ENCODE measurements at places on chromosomes 11 and 22.

DNA sequence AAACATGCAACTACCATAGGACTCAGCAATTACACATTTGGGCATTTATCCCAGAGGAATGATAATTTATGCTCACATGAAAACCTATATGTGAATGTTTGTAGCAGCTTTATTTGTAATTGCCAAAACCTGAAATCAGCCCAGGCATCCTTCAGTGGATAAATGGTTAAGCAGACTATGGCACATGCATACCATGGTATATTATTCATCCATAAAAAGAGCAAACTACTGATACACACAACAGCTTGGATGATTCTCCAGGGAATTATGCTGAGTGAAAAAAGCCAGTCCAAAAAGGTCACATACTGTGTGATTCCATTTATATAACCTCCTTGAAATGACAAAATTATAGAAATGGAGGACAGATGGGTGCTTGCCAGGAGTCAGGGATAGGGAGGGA is 86.7 kb downstream of the ALX4 start:
- no peak for DNase-seq

- DNase-seq, result no peak
Measured at GRCh38 chr11:42958635-42959034, 353.2 kb upstream of the API5 start.

DNA sequence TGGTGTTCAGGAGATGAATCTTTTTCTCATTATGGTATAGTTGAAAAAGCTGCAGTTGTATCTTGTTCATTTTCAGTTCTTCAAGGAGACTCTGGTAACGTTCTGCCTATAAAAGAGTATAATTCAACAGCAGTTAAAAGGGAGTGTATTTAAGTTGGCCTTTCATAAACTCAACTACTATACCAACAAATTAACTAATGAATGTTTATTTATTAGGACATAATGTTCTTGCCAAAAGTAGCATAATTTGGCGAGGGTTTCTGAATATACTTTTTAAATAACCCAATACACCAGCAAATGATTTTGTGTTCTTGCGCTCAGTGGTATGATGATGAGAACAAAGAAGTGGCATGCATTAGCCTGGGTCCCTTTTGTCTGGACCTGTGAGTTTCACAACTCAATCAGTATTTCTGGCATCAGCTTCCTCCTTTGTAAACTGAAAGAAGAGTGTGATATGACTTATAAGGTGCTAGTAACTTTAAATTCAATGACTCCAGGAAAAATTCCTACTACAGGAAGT is 10.9 kb downstream of the SMC1B start:
- no peak for DNase-seq

- no peak for DNase-seq
Measured at GRCh38 chr11:131447277-131447815, 76.9 kb downstream of the NTM start.

GRCh38 chr11:92268546-92268945 is 43.9 kb downstream of the FAT3 start:
- no peak for DNase-seq

GRCh38 chr22:46147471-46148267 is 2.7 kb upstream of the PPARA start:
- DNase-seq, result no peak

- DNase-seq, result no peak
Measured at GRCh38 chr22:45212306-45212709, 28.4 kb downstream of the KIAA0930 start.

DNA sequence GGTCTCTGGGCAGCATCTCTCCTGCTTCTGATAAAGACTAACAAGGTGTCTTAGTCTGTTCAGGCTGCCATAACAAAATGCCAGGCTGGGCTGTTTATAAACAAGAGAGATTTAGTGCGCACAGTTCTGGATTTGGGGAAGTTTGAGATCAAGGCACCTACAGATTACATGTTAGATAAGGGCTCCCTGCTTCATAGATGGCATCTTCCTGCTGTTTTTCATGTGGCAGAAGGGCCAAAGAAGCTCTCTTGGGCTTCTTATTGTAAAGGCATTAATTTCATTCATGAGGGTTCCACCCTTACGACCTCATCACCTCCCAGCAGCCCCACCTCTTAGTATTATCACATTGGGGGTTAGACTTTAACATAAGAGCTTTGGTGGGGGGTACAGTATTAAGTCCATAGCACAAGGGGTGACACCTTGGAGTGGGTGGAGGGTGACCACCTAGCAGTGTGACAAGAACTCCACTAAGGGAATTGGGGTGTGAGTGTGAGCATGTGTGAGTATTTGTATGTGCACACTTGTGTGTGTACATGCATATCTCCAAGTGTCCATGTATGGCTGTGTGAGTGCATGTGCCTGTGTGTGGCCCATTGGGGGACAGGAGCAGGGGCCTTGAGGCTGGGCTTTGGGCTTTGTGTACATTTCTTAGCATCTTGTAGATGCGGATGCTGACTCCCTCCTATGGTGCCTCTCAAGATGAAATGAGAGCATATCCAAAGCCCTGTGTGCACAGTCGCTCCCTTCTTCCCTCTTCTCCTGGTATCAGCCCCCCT is 42.7 kb downstream of the BCR start:
- no peak for DNase-seq

GRCh38 chr11:23205156-23205871 is 345.0 kb upstream of the CCDC179 start:
- no peak for DNase-seq

GRCh38 chr11:45995342-45995734 is 72.9 kb downstream of the LARGE2 start:
- DNase-seq, result no peak

GRCh38 chr22:44941207-44941606 is 68.6 kb downstream of the PHF21B start:
- DNase-seq, result no peak

DNA sequence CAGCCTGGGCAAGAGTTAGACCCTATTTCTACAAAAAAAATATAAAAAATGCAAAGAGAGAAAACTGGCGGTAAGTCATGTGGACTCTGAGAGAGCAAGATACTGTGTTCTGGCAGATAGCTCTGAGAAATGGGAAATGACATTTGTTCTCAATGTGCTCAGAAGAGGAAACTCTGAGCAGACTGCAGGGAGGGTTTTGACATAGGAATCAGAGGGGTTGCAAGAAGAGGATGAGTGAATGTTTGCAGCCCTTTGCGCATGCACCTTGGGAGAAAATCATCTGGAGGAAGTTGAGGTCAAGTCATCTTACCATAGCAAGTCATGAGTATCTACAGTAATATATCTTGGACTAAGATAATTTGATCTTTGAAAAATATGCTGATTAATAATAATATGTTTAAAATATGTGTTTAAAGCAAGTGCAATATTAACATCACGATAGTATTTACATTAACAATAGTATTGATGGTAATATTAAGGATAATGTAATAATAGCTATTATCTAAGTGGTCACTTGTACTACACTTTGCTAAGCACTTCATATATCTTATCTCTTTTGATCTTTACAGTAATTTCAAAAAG is 2.6 kb downstream of the ACER3 start:
- no peak for DNase-seq

DNA sequence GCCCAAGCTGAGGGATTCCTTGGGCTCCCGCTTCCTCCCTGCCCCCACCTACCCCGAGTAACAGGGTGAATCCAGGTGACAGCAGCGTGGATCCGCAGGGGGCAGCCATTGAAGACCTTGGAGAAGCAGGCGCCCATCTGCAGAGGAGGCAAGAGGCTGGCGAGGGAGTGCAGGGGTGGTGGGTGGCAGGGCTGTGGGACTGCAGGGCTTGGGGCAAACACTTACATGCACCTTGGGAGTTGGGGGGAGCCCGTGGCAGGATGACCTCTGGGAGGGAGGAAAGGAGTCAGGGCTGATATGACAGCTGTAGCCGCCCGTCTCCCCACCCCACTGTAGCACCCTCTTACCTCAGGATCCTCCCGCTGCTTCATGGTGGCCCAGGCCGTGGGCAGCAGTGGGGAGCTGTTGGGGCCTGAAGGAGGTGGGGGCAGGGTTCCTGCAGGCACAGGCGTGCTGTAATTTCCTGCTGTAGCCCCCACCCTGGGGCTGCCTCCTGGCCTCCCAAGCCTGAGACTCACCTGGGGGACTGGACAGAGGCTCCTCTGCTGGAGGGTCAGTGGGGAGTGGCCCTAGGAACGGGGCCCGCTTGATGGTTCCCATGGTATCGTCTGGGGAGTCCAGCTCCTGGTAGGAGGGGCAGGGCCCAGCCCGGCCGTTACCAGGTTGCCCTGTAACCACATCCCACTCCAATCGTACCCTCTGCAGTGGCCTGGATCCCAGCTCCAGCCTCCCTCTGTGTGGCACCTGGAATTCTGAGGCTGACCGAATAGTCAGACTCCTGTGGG is 6.1 kb downstream of the MAP4K2 start:
- DNase-seq, result no peak

DNA sequence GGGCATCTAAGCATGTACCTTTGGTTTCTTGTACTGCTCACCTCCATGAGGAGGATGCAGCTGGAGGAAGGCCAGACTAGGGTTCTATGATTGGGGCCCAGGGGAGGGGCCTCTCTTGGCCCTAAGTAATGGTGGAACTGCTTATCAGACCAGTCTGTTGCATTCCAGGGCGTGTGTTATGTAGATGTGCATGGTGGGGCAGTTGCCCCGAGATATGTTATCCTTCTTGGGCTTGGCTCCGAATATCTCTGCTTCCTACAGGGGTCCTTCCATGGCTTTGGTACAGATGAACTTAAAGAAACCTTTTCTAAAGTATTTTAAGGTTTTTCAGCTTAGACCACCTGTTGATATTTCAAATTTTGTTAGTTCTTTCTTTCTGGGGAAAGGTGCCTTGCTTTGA is 126.0 kb downstream of the SWAP70 start:
- DNase-seq, result no peak

GRCh38 chr11:74397501-74398243 is 561 bp downstream of the PGM2L1 start:
- DNase-seq, result peak; percentile 67

GRCh38 chr11:69294571-69295078 is 670 bp downstream of the MYEOV start:
- DNase-seq, result no peak

GRCh38 chr11:32940865-32941264 is 48.3 kb downstream of the QSER1 start:
- no peak for DNase-seq

DNA sequence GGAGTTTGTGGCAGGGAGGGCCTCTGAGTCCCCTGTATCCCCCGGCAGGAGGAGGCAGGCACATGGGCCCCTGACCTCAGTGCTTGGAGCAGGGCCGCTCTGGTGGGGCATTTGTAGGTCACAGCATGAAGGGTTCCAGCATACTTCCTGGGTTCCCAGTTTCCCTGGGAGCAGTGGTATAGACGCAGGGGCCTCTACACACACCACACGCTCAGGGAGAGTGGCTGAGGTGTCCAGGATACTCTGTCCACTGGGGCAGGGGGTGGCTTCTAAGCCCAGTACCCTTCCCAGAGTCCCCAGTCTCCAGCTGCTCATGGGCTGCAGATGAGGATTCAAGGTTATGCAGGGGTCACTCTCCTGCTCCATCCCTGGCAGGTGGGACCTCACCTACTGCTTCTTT is 6.1 kb downstream of the LSP1 start:
- DNase-seq, result no peak

DNA sequence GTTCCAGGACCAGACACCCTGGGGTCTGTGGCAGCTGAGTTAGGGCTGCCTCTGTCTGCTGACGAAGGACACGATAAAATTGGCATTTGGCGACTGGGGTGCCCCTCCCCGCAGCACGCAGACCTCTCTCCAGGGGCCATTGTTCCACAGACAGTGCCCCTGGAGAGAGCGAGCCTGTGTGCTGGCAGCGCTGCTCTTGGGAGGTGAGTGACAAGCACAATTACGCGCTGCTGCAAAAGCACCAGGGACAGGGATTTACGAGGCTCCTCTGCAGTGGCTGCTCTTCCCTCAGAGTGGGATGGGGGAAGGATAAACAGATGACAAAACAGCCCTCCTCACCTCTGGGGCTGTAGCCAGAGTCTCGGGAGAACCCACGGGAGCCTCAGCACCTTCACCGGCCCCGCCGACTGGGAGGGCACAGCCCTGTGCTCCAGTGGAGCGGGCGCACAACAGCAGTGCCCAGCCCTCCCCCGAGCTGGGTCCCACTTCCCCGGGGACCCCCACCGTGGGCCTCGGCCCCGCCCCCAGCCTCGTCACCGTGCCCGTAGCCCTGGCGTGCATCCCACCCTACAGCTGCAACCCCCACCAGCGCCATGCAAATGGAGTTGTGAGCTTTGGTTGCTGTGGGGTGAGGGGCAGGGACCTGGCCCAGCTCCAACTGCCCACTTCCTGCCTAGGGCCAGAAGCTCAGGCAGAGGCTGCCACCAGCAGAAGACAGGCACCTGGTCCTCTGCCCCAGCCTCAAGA is 19.6 kb downstream of the CHID1 start:
- DNase-seq, result no peak

GRCh38 chr11:30091246-30091645 is 74.4 kb upstream of the KCNA4 start:
- DNase-seq, result no peak

- no peak for DNase-seq
Measured at GRCh38 chr22:41528938-41529561, 15.2 kb downstream of the POLR3H start.

DNA sequence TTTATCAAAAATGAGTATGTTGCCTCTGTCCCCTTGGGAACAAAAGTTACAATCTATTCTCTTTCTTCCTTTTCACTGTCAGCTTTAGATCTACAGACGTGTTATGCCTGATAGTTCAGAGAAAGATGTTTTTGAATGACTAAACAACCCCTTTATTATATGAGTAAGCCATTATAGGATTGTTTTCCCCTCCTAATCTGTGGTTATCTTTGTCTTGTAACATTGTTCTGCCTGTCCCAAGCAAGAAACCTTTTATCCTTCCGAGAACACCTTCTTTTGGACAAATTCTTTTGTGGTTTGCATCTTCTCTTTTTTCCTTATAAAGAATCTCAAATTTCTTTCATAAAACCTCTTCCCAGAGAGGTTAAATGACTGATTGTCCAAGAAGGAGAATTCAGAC is 208.4 kb downstream of the DDX10 start:
- no peak for DNase-seq

DNA sequence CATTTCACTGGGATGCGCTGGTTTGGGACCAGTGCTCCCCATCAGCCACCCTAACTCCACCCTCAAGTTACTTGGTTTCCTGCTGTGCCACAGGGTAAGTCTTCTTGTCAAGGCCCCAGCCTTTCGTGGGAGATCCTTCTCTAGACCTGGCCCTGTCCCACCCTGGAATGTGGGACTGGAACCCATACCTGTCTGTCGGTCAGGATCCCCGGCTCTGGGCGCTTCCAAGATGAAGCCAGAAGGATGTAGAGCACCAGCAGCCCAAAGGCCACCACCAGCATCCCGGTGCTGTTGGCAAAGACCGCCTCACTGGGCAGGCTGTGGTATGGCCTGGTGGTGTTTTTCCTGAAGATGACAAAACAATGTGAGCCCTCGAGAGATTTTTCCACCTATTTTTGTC is 10.9 kb downstream of the CYB561A3 start:
- no peak for DNase-seq

DNA sequence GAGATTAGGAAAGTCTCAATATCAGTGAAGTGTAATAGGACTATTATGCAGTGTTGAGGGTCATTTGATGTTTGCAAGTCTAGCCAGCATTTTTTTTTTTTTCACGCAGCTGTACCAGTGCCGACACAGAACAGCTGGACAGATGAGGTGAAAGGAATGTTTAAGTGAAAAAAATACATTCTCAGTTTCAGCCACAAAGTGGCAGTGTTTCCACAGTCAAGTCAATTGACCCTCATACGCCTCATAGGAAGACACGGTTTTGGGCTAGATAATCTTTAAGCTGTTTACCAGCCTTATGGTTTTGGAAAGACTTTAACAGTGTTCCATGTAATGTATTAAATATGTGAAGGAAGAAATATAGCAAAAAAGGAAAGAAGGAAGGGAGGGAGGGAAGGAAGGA is 349.9 kb upstream of the ANO3 start:
- no peak for DNase-seq
